ENCODE measurements at places on chromosomes 11 and 22.

DNA sequence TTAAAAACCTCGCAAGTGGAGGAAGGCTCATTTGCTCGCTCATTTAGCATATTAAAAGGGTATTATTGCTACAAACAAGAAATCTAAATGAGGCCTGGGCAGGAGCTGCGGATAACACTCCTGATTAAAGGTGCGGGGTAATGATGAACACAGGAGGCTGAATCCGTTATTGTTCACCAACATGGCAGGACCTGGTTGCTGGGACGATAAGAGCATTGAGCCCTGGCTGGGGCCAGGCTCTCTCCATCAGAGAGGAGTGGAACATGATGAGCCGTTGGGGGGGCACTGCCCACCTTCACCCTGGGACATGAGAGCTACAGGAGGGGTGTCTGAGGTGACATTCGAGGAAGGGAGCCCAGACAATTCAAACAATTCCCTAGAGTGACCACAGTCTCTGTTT, 211.7 kb downstream of the NXPE2 start:
- DNase-seq = no peak

- no peak for DNase-seq
These were observed 76.0 kb downstream of the HSD17B12 start for GRCh38 chr11:43756575-43756974.

DNA sequence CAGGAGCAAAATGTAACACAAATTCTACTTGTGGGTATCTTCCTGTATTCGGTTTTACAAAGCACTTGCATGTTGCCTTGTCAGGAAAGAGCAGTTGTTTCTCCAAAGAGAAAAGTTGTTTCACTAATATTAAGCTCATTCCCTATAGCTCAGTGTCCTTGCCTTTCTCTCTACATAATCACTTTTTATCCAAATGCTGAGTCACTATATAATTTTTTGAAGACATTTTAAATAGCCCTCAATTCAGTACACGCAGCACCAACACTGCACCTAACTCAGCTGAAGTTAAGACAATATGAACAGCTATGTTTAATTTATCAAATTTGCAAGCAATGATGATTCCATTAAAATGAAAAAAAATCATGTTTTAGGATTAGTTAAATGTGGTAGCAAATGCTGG, 14.5 kb upstream of the MRTFA start:
- no peak for DNase-seq

DNA sequence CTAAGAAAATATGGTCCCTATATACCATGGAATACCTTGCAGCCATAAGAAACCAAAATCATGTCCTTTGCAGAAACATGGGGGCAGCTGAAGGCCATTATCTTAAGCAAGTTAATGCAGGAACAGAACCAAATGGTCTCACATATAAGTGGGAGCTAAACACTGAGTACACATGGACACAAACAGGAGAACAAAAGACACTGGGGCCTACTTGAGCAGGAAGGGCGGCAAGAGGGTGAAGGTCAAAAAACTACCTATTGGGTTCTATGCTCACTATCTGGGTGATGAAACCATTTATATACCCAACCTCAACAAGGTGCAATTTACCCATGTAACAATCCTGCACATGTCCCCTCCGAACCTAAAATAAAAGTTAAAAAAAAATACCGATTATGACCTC, 22.5 kb downstream of the GAS2 start:
- no peak for DNase-seq

- no peak for DNase-seq
These were observed 66.7 kb downstream of the RRM1 start for GRCh38 chr11:4161305-4161704.

DNA sequence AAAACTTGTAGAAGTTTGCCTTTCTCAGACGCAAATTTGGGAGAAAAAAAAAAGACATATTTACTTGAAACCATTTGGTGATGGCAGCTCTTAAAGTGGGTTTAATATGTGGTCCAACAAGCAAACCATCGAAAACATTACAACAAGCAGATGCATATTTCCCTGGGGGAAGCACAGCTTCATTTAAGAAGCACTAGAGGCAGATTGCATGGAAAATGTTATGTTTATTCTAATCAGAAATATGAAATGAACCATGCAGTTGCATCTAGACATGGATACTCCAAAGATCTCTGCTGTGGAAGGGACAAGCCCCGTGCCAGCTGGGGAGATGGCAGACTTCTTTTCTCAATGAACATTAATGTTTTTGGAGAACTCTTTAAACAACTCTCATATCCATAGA, 57.4 kb upstream of the PARVA start:
- no peak for DNase-seq

- no peak for DNase-seq
These were observed 5.1 kb downstream of the APBB1 start for GRCh38 chr11:6413791-6414201.

Data from smooth muscle cell of the brain vasculature (primary cell).